ENCODE measurements at places on chromosomes 6 and 20. TPM values are rescaled to one million over a fixed set of nuclear protein-coding genes. Genes with fewer than 3 reads are reported as not detected.

DNA sequence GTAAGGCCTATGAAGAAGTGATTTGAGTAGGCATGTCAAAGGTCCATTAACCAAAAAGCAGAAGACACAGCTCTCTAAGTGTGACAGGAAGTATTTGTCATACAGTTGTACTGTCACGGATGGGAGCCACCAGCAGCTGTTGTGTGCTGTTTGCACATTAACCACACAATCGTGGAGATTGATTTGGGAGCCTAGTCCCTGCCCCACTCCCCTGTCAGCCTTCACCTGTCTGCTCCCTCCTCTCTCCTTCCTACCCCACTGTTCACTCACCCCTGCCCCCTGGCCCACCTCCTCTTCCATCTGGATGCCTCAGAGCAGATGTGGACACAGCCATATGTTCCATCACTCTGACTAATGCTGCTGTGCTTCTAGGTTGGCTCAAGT lies 124.7 kb upstream of the SPACA1 start:
- H3K27me3 ChIP-seq, result no peaks in the 10 kb centered on the region
- no peak overlapping the region for H3K27ac ChIP-seq
- no peaks in the 10 kb centered on the region for H3K4me1 ChIP-seq
- DNase-seq, result no peak

GRCh38 chr20:57462781-57463180 lies 62.2 kb downstream of the CTCFL start:
- no peak overlapping the region for H3K4me3 ChIP-seq
- H3K36me3 ChIP-seq, result no peaks in the 10 kb centered on the region
- no peaks in the 10 kb centered on the region for H3K27me3 ChIP-seq

- H3K27me3 ChIP-seq, result no peaks in the 10 kb centered on the region
- H3K4me3 ChIP-seq, result no peak overlapping the region
- H3K36me3 ChIP-seq, result no peaks in the 10 kb centered on the region
- H3K4me1 ChIP-seq, result no peaks in the 10 kb centered on the region
Observed at GRCh38 chr6:56594699-56595098, 48.0 kb downstream of the DST start.

Gene C20orf141
- total RNA-seq, result not detected

Gene SLC17A3
- total RNA-seq, result not detected

GRCh38 chr6:111973118-111973761 lies 80.7 kb upstream of the CCN6 start:
- no peaks in the 10 kb centered on the region for H3K4me1 ChIP-seq
- no peak overlapping the region for H3K4me3 ChIP-seq
- no peak for DNase-seq
- no peak overlapping the region for H3K27ac ChIP-seq
- no peaks in the 10 kb centered on the region for H3K27me3 ChIP-seq

- H3K4me3 ChIP-seq, result no peak overlapping the region
- H3K4me1 ChIP-seq, result no peaks in the 10 kb centered on the region
- H3K27ac ChIP-seq, result no peak overlapping the region
- DNase-seq, result no peak
Observed at GRCh38 chr20:41330343-41330720, 10.3 kb upstream of the LPIN3 start.

Gene C6orf52
- 0.89 TPM for total RNA-seq

GRCh38 chr6:170402318-170403040 lies 95.9 kb downstream of the FAM120B start:
- H3K4me3 ChIP-seq, result no peak overlapping the region
- no peaks in the 10 kb centered on the region for H3K27me3 ChIP-seq
- H3K36me3 ChIP-seq, result no peaks in the 10 kb centered on the region
- no peaks in the 10 kb centered on the region for H3K4me1 ChIP-seq
- no peak overlapping the region for H3K27ac ChIP-seq

Gene KHDRBS2
- 0.09 TPM for total RNA-seq

GRCh38 chr6:143754204-143754603 lies 76.4 kb downstream of the PHACTR2 start:
- H3K27me3 ChIP-seq, result no peaks in the 10 kb centered on the region
- H3K4me1 ChIP-seq, result no peaks in the 10 kb centered on the region
- no peak overlapping the region for H3K4me3 ChIP-seq
- H3K36me3 ChIP-seq, result no peaks in the 10 kb centered on the region

DNA sequence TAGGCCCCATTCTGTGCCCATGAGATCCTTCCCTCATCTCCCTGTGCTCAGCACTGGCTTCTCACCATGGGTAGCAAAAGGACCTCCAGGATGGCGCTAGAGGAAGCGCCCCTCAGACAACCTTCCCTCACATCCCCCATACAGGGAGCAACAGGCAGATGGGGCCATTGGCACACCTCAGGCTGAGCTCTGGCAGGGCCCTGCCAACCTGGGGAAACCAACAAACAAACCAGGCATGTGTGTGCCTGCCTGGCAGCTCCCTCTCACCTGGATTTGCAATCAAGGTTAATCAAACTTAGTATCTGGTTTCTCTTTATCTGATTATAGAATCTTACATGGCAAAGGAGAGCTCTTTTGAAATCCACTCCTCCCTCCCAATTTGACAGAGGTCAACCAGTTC lies 134.9 kb downstream of the SLC23A2 start:
- H3K4me3 ChIP-seq, result no peak overlapping the region
- H3K27ac ChIP-seq, result no peak overlapping the region
- H3K36me3 ChIP-seq, result peaks cover 12% of the 10 kb centered on the region
- H3K4me1 ChIP-seq, result no peaks in the 10 kb centered on the region
- no peaks in the 10 kb centered on the region for H3K27me3 ChIP-seq
- DNase-seq, result no peak

Gene GRIK2
- 2.3 TPM for total RNA-seq

GRCh38 chr20:43477193-43477592 lies 19.5 kb downstream of the SRSF6 start:
- no peak for DNase-seq
- no peak overlapping the region for H3K27ac ChIP-seq
- no peak overlapping the region for H3K4me3 ChIP-seq
- H3K36me3 ChIP-seq, result no peaks in the 10 kb centered on the region
- no peaks in the 10 kb centered on the region for H3K4me1 ChIP-seq

- no peaks in the 10 kb centered on the region for H3K36me3 ChIP-seq
- H3K4me1 ChIP-seq, result no peaks in the 10 kb centered on the region
- no peaks in the 10 kb centered on the region for H3K27me3 ChIP-seq
- no peak overlapping the region for H3K4me3 ChIP-seq
- no peak overlapping the region for H3K27ac ChIP-seq
Observed at GRCh38 chr6:37588735-37589108, 89.0 kb upstream of the CCDC167 start.

DNA sequence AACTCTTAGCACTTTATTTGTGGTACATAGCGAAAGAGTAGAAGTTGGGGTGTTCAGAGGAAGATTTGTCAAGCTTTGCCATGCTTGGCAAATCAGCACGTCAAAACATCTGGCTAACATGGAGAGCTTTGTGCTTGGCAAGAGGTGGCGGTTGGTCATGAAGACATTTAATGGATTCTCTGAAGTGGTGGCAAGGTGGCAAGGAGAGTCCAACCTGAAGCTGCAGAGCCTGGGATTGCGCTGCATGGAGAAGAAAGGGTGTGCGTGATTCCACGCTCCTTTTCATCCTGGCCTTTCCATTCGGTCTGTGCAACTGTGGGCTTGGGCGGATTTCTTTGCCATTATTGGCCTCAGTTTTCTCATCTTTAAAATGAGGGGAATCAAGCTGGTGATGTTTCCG lies 3.1 kb downstream of the PYGB start:
- no peaks in the 10 kb centered on the region for H3K27me3 ChIP-seq
- no peak overlapping the region for H3K27ac ChIP-seq
- no peaks in the 10 kb centered on the region for H3K36me3 ChIP-seq
- H3K4me3 ChIP-seq, result no peak overlapping the region

DNA sequence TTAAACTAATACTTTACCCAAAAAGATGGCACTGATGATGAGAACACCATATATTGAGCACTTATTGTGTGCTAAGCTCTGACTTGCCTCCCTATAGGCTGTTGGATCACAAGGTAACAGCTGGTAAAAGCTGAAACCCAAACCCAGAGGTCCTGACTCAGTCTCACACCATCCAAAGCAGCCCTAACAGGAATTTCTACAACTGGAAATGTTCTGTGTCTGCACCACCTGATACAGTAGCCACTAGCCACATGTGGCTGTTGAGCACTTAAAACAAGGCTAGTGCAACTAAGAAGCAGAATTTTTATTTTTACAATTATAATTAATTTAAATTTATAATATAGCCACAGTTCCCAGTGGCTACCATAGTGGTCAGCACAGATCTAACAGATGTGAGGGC lies 15.6 kb upstream of the MATN4 start:
- H3K27me3 ChIP-seq, result no peaks in the 10 kb centered on the region
- no peaks in the 10 kb centered on the region for H3K4me1 ChIP-seq
- H3K4me3 ChIP-seq, result no peak overlapping the region
- peak overlapping the region; percentile 29 for H3K27ac ChIP-seq

DNA sequence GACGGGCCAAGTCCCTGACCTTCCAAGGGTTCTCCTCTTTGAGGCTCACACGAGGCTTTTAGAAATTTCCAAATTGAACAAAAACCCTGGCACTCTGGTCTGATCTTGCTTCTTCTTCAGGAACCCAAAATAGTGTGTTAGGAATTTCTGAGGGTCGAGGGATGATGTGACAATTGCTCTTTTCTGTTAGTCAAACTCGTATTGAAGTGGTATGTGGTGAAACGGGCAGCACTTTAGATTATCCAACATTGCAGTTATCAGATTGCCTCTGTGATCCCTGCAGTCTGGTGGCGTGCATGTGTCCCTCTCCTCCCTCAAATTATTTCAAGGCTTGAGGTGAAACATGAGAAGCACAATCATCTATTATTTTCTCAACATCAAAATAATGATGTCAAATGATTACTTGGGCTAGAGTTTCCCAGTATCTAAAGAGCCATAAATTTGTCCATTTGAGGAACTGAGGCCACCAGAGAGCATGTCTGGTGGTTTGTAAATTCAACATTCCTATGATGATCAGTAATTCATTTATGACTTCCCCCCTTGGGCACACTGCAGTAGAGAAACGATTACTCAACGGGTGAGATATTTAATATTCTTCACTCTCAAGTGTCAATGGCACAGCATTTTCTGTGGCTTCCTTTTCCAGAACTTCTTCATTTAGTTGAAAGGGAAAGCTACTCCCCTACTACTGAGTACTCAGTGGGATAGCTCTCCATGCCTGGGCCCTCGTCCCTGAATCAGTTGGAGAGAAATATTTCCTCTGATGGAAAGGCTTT lies 308.6 kb upstream of the MAP3K7 start:
- H3K36me3 ChIP-seq, result no peaks in the 10 kb centered on the region
- H3K4me1 ChIP-seq, result no peaks in the 10 kb centered on the region
- no peak overlapping the region for H3K27ac ChIP-seq
- no peak overlapping the region for H3K4me3 ChIP-seq
- no peak for DNase-seq

Gene BLOC1S5
- 7.5 TPM for total RNA-seq

GRCh38 chr6:107118976-107119375 lies 3.7 kb upstream of the BEND3 start:
- H3K27me3 ChIP-seq, result no peaks in the 10 kb centered on the region
- no peak for DNase-seq
- no peaks in the 10 kb centered on the region for H3K36me3 ChIP-seq

GRCh38 chr20:59752704-59753460 lies 148.5 kb downstream of the PHACTR3 start:
- no peaks in the 10 kb centered on the region for H3K4me1 ChIP-seq
- no peaks in the 10 kb centered on the region for H3K36me3 ChIP-seq
- no peak overlapping the region for H3K27ac ChIP-seq
- DNase-seq, result no peak
- H3K4me3 ChIP-seq, result no peak overlapping the region

DNA sequence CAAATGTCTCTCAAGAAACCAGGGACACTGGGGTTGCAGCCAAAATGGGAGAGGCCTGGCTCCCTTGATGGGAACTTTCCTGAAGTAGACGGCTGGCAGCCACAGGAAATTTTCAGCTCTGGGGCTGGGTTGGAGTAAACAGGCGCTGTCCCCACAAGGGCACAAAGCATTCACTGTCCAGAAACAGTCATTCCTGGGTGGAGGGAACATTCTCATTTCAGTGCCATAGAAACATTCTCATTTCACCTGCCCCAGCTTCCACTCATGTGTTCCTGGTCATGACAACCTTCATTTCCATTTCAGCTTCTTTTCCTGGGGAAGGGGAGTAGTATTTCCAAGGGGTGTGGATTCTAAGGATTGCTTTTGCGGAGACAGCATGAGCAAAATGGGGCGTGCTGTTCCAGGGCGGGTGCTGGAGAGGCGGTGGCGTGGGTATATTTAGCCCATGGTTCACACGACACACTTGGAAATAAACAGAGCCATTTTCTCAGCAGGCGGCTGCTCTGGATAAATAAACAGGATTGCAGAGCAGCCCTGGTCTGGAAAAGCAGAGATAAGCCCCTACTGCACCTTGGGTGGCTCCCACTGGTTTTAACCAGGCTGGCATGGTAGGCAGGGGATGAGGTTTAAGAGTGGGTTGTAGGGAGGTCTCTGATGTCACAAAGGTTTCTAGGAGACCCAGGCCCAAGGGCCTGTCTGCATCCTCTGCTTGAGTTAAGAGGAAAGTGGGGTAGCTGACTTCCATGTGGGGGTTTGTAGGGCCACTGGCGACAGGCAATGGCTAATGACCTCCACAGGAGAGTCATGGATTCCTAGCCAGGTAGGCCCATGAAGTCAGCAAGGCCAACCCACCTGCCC lies 32.9 kb downstream of the COX4I2 start:
- H3K36me3 ChIP-seq, result no peaks in the 10 kb centered on the region
- H3K4me3 ChIP-seq, result no peak overlapping the region
- no peaks in the 10 kb centered on the region for H3K27me3 ChIP-seq
- peaks cover 36% of the 10 kb centered on the region for H3K4me1 ChIP-seq

Gene BPIFB4
- not detected for total RNA-seq

DNA sequence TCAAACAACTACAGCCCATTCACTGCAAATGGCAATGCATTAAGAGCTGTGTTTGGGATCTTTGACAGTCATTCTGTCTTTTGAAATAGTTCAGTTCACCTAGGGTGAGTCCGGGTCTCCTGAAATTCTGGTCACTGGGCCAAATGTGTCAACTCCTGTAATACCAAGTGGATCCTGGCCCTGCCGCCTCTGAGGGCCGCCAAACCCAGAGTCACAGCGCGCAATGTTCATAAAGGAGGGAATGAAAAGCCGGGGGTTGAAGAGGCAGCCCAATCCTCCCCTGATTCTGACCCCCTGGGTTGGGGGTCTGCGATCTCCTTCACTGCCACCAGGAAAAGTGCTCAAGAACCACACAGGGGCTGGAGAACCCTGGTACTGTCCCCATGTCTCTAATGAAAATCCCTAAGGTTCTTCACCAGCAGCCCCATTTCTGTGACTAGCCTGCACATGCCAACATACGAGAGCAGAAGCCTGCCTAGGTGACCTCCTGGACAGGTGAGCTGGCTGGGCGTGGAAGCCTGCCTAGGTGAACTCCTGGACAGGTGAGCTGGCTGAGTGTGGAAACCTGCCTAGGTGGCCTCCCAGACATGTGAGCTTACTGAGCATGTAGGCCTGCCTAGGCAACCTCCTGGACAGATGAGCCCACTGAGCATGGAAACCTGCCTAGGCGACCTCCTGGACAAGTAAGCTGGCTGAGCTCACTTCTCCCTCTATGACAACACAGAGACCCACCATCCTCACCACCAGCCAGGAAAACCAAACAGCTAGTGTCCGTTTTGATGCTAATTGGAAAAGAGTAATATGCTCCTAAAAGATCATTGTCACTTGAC lies 16.1 kb upstream of the APMAP start:
- no peak overlapping the region for H3K4me3 ChIP-seq
- no peak overlapping the region for H3K27ac ChIP-seq
- DNase-seq, result no peak
- no peaks in the 10 kb centered on the region for H3K27me3 ChIP-seq
- H3K36me3 ChIP-seq, result peaks cover 36% of the 10 kb centered on the region
- H3K4me1 ChIP-seq, result peaks cover 8% of the 10 kb centered on the region

- H3K27ac ChIP-seq, result no peak overlapping the region
- H3K27me3 ChIP-seq, result no peaks in the 10 kb centered on the region
- no peaks in the 10 kb centered on the region for H3K4me1 ChIP-seq
- no peaks in the 10 kb centered on the region for H3K36me3 ChIP-seq
- H3K4me3 ChIP-seq, result no peak overlapping the region
Observed at GRCh38 chr20:6693178-6693807, 74.2 kb upstream of the BMP2 start.

Gene GABRR1
- total RNA-seq, result not detected
